ENCODE measurements at places on chromosomes 5 and 9. TPM values are rescaled to one million over a fixed set of nuclear protein-coding genes. Genes with fewer than 3 reads are reported as not detected.

DNA sequence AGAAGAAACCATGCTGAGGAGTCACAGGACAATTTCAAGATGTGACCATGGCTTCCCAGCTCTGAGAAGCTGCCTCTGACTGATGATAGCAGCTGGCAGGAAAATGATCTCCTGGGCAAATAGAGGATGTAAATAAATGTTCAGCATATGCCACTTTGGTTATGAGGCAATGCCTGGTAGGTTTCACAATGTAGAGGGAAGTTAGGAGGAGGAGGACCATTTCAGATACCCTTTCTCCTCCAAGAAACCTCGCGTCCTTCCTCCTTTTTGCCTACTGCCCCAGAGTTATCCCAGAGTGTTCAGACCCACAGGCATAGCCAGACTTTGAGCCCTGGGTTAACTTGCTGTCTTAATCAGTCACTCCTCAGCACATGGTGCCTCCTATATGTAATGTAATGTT is 541.6 kb upstream of the DAP start:
- DNase-seq = no peak

DNA sequence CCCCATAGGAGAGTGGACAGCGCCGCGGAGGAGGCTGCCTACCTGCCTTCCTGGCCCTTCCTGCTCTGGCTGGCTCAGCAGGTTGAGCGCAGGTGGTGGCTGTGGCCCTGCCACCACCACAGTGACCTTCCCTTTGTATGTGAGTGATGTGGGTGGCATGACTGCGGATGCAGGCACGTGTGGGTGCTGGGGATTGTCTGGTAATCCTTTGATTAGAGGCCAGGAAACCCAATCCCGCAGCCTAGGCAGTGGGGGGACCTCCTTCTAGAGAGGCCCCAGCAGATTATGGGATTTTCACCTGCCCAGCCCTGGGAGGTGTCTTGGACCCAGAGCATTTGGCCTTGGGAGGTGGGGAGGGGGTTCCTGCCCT is 16.5 kb downstream of the RXRA start:
- no peak for DNase-seq

DNA sequence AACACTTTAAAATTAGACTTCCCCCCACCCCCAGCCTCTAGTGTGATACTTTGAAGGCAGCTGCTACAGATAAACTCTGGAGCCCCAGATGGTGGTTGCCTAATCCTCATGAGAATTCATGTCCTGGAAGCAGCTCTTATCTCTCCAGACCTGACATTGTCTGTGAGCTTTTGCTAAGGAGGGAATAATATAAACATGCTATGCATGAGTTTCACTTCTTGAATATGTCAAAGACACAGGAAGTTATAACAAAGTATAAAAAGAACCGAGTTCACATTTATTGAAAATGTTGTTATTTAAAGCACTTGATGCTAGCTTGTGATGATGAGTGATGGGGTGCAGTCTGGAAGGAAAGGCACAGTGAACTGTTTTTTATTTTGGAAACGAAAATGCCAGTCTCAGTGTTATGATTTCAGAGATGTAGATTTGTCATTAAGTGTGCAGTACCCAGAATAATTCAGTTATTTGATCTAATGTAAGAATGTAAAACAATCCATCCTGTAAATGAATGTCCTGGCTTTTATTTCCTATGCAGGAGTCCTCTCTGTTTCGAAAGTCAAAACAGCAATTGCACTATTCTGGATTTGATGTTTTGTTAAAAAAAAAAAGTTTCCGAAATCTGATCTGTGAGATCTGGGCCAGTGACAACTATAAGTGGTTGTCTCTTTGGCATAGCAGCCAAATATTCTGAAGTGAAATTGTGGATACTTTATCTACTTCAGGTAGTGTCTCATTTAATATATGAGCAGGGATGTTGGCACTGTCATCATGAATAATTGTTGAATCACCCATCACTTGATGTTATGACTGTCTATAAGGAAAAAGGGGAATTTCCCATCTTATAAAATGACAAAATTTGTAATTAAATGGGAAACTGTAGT is 77.0 kb downstream of the ZCCHC7 start:
- DNase-seq = no peak

DNA sequence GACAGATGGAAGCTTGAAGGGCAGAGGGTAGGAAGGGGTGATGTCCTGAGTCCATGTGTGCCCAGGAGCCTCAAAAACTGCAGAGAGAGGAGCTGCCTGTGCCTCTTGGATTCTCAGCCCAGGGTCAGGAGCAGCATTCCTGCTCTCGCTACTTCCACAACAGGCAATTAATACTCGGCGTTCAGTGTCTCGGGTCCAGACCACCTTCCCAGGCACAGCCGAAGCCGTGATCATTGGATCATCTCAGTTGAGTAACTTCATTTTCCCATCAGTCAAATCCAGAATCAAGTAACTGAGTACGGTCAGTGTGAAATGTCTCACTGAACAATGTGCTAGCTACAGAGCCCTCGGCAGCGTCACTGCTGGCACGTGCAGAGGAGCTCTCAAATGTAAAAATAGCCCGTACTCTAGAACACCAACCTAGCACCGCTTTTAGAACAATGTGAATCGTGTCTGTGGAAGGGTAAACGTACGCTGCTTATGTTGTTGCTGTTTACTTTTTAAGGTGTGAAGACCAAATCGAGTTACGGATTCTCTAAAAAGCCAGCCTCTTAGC is 63.5 kb upstream of the IRX4 start:
- DNase-seq = no peak

NPR2 gene
- total RNA-seq = 7.4 TPM

CDC25C gene
- total RNA-seq = 1.3 TPM

OGN gene
- total RNA-seq = 17.6 TPM
